ENCODE measurements at places on chromosomes 5 and 9.

DNA sequence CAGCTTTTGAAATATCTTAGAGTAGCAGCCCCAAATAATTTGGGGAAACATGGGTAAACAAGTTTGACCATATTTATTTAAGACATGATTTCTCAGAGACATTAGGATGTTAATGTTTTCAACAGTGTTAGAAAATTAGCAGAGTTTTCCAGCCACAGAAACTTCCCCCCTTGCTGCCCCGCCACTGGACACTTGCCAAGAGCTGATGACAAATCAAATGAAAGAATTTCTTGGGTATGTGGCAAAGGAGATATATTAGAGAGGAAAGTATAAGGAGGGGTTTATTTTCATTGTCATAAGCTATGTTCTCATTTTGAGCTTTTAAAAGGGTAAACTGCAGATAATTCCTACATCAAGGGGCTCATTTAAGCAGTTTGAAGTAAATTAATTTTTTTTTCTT is 15.9 kb downstream of the GABRA1 start:
- DNase-seq = no peak

DNA sequence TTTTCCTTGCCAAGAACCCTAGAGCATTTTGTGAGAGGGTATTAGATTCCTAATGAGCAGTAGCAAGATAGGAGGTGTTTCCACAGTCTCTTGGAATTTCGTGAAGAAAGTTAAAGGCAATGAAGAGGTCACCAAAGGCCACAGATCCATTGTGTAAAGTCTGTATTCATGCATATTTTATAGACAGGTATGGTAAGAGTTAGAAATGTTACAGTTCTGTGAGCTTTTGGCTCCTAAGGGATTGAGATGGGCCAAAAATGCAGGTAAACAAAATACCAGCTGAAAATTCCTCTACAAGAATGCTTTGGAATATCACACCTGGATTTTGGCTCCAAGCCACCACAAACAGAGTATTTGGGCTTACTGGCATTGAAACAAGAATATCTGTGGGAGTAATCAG is 47.4 kb upstream of the FST start:
- no peak for DNase-seq

- DNase-seq = no peak
These were observed 18.9 kb upstream of the UBLCP1 start for GRCh38 chr5:159244163-159244562.

DNA sequence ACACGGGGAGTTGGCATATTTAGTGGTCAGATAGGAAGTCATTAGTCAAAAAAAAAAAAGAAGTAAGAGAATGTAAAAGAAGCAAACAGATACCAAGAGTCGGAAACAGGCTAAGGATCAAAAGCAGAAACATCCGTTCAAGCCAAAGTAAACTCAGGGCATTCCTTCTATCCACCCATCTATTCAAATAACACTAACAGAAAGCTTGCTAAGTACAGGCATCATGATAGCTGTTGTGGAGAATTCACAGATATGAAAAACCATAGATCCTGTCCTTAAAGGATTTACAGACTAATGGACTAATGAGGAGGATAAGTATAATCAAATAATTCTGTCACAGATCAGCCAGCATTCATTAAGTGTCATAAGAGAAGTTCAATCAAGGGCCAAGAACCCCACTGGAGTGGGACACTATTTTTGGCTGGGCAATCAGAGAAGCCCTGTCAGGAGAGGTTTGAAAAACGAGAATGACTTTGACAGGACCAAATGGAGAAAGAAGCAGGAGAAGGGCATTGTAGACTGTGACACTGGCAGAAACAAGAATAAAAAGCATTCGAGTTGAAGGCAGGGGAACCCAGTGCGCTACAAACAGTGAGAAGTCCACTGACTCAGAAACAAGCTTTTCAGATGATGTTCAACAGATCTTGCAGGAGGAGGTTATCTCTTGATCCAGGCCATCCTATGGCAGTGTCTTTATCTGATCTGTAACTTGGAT is 154.2 kb upstream of the TSLP start:
- no peak for DNase-seq

DNA sequence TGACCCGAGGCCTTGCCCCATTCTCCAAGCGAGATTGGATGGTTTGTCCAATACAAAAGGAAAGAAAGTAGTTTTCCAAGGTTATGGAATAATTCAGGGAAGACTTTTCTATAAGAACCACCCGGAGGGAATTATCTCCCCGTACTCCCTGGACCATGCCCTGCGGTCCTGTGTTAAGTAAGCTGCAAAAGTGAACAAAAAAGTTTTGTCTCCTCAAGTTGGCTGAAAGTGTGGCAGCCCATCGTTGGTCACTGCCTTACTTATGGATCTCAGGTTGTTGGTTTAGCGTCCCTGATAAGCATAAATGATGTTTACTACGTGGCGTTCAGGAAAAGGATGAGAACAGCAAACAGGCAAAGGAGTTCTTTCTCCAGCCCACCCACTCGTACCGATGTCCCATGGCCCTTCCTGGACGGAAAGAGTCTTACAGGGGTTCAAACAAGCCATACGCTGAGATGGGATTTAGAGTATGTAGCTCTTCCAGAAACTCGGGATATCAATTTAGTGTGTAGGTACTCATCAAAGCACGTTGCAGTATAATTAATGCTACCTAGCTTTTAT is 413 bp upstream of the AUH start:
- DNase-seq = no peak

DNA sequence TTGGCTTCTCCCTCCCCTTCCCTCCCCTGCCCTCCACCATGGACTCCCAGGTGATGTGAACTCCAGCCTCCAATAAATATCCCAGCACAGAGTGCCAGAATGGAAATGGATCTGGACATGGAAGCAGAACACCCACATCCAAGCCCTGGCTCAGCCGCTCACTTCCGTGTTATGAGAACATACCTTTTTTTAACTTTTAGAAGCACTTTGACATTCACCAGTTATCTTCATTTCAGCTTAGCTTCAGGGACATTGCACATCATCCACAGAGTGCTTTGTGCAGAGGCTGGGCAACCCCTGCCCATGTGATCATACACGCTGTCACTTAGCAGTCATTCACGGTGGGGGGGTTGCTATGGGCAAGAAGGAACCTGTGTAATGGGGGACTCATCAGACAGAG is 9.1 kb downstream of the AFAP1L1 start:
- DNase-seq = no peak

DNA sequence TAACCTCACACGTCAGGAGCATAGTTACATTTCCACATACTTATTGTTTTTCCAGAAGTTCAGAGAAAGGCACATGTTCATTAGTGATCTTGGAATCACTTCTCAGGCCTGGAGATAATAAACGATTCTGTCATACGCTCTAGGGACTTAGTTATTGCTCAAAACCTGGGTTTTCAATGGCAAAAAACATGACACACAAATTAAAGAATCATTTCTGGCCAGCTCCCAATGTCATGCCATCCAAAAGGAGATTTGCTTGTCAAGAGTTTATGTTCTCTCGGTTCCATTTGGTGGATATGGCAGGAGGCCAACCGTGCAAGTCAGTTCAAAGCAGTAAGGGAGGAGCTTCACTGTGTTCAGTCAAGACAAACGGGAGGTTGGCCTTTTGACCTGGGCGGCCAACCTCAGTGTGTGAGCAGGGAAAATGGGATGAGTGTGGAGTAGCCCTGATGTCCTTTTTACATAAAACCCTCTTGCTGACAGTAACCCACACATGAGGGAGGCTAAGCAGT is 123.4 kb downstream of the NXNL2 start:
- DNase-seq = no peak

GRCh38 chr5:143495821-143496275 is 92.4 kb upstream of the NR3C1 start:
- DNase-seq = peak; percentile 49

GRCh38 chr9:110355911-110356310 is 18.2 kb upstream of the TXNDC8 start:
- no peak for DNase-seq

DNA sequence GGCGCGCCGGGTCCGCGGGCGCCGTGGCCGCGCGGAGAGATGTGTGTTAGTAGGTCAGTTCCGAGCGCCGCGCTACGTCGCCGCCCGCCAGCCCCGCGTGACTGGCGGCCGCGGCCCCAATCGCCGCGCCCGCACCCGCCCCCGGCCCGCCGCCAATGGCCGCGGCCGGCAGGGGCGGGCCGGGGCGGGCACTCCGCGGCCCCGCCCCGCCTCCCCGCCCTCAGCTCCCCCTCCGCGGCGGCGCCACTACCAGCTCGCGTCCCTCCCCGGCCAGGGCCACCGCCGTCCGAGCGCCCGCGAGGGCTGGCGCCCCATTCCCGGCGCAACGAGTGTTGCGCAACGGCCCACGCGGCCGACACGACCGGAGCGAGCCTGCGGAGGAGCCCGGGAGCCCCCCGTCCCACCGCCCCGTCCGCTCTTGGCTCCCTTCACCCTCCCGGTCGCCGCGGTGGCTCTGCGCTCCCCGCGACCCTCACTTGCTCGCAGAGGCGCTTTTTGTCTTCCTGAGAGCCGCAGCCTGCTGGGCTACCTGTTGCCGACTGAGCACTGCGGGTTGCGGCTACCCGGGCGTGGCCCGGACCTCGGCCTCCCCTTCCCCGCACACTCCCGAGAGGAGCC is at the start of gene NFIL3:
NFIL3 (minus strand) TSS at position 48 of the 618 bp plus-strand sequence. CDS start 13,098 bp downstream, outside the sequence.
- DNase-seq = peak; percentile 71

- DNase-seq = no peak
These were observed 141.8 kb upstream of the CD180 start for GRCh38 chr5:67338421-67338820.

DNA sequence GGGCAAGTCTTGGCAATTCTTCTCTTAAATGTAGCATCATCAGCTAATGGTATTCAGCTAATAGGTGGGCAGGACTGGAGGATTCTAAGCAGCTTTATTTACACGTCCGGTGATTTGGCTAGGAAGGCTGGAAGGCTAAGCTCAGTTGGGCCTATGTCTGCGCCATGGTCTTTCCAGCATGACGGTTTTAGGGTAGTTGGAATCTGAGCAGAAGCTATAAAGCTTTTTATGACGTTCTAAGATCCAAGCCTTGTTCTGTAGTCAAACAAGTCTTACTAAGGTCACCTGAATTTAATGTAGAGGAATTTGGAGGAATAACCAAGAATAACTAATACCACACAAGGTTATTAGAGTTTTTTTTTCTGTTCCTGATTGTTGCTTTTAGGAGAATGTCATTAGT is 66.2 kb downstream of the CDC42SE2 start:
- DNase-seq = no peak

DNA sequence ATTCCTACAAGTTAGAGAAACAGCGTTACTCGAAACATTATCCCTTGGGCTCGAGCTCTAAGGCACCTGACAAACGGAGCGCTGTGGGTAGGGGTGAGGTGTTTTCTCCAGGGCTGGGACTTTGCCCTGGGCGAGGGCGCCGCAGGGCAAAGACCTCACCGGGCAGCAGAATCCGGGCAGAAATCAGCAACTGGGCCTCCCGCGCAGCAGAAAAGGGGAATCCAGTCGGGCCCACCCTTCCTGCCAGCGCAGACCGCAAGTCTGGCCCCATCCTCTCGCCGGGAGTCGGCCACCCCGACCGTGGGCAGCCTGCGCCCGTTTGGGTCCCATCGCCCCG is 430 bp upstream of the MSH3 start:
- no peak for DNase-seq

DNA sequence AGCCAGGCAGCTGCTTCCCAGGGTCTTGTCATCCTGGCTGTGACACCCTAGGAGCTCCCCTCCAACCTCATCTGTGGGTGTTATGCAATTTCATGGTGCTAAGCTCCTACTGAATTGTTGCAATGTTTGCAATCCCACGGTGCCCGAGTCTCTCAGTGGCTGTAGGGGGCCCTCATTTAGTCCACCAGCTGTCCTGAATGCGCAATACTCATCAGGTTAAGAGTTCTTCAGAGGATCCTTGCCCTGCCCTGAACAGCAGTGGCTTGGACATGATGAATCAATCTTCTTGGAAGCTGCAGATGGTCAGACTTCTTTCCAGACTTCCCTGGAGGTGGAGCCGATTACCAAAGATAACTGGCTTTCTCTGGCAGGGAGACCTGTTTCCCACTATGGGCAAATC is 584.1 kb downstream of the CCDC171 start:
- DNase-seq = no peak

DNA sequence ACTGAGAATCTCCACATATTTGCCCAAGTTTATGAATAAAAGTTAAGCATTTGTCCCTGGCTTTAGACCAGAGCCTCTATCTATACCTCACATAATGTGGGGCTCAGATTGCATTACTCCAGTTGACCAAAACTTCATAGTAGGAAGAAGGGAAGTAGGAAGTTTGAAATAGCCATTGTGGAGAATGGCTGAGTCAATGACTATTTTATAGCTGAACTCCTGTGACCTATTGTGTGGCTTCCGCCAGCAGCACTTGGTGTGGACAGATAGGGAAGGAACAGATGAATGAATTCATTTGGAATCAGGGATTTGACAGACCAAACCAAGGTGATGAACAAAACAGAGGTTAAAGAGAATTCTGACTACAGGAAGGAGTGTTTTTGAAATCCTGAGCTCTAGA is 92.9 kb upstream of the LPAR1 start:
- no peak for DNase-seq

- DNase-seq = no peak
These were observed 51.2 kb downstream of the FXN start for GRCh38 chr9:69086769-69087168.

- no peak for DNase-seq
These were observed 74.3 kb downstream of the SMIM15 start for GRCh38 chr5:61087921-61088320.

DNA sequence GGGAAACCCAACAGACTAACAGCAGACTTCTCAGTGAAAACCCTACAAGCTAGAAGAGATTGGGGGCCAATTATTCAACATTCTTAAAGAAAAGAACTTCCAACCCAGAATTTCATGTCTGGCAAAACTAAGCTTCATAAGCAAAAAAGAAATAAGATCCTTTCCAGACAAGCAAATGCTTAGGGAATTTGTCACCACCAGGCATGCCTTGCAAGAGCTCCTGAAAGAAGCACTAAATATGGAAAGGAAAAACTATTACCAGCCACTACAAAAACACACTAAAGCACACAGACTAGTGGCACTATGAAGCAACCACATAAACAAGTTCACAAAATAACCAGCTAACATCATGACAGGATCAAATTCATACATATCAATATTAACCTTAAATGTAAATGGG is 131.1 kb downstream of the OR2K2 start:
- no peak for DNase-seq

DNA sequence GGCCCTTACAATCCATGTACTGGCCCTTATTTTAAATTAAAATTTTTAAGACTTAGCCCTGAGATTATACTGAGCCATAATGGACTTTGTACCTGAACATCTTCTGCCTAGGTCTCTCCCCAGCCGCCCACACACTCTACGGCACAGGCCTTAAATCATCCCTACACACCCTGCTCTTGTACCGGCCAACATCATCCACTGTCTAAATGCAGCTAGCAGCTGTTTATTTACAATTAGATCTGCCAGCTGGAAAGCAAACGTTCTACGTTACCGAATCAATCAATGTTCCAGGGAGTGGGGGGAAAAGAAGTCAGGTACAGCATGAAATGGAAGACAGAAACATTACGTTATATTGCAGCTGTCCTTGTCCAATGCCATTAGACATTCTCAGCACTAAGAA is 88.4 kb upstream of the GRAMD2B start:
- peak; percentile 15 for DNase-seq
